ENCODE measurements at places on chromosomes 12 and 14.

DNA sequence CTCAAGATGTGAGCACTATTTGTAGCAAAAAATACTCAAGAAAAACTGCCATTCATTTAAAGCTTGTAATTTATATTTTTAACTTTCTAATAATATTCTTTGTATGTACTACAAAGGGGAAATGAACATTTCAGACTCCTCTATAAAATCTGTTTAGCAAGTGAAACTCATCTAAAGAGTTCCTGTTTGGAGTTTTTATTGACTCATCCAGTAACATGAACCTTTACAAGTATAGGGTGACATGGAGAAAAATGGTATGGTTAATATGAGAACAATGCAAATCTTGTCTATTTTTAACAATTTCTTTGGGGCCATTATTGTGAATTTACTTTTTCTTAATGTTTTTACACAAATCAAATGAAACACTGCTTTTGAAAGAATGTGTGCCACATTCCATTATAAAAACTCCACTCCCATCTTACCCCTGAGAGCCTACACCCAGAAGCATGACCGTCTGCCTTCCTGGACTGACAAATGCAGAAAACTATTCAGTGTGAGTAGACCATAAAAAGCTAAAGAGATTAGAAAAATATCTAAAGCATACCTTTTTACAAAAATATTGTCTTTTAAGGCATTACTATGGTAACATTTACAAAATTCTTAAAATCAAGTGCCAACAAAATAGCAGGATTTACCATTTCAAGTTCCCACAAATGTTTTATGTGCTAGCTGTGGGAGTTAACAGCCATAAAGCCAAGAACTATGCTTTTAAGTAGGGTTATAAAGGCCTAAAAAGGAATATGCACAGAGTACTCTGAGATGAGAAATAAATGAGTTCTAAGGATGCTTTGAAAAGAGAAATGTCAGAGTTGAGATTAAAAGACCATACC, 144.0 kb downstream of the ADAMTS20 start:
- no peak for DNase-seq

- no peak for DNase-seq
Observed at GRCh38 chr14:101780887-101781239, 19.4 kb downstream of the PPP2R5C start.

DNA sequence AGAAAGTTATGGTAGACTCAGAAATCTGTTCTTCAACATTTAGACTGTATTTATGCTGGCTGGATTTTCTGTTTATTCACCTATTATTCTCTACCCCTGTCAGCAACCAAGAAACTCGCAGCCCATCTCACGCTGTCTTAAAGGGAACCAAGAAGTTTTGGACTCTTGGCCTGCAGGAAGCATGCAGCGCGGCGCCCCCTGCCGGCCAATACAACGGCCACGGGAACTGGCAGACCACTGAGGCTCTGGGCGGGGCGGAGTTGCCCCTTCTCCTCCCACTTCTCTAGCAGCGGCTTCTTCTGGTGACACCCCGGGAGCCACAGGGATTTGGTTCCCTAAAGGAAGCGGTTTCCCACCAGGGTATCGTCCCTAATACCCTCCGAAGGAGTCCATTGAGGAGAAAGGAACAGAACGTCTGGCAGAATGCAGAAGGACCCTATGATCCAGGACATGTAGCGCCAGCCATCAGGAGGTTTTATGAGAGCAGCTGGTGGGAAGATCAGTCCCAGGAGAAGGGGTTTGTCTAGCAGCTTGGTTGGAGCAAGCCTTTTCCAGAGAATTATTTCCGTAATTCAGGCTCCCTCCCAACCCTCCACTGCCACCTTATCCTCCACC, 21.0 kb upstream of the RNASE2 start:
- peak; percentile 26 for DNase-seq

DNA sequence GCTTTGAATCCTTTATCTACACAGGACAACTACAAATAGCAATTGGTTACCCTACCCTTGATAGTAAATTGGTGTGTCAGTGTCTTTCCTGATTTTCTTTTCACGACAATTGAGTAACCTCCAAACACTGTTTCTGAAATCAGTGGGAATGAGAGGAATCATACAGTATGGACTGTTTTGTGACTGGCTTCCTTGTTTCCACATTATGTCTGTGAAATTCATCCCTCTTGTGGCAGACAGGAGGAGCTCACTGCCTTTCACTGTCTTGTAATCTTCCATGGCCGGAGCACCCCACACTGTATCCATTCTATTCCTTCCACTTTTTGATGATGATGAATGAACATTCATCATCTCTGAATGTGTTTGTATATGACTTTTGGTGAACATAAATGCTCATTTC, 164.0 kb upstream of the PZP start:
- DNase-seq: peak; percentile 31

DNA sequence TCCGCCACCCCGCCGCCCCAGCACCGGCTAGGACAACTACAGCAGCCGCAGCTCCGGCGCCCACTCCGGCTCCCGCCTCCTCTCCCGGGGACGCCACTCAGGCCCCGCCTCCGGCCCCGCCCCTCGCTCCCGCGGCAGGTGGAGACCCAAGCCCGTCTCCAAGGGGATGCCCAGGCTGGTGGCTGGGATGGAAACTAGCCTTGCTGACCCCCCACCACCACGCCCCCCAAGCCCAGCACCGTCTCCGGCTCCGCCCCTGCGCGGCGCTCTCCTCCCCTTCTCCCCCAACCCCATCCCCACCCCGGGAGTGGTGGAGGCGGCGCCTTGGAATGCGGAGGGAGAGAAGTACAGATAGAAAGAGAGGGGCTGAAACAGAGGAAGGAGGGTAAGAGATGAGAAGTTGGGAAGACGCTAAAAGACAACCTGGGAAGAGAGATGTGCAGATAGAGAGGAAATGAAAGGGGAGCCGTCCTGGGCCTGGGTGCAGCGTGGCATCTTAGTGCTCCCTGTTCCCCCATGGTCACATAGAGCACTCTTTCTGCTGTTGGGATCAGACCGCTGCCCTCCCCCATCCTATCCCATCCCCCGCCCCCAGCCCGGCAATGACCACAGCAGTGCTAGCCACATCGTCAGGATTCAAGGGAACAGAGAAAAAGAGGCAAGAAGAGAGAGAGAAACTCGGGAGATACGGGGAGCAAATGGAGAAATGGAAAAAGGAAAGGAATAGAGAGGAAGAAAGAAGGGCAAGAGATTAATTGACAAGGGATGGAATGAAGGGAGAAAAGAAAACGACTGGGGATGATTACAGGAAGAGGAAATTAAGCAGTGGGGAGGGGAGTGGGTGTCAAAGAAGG, at the start of gene ITGA7:
ITGA7 (minus strand) TSS at position 64 of the 854 bp plus-strand sequence. CDS start 222 bp downstream, outside the sequence.
- no peak for DNase-seq

DNA sequence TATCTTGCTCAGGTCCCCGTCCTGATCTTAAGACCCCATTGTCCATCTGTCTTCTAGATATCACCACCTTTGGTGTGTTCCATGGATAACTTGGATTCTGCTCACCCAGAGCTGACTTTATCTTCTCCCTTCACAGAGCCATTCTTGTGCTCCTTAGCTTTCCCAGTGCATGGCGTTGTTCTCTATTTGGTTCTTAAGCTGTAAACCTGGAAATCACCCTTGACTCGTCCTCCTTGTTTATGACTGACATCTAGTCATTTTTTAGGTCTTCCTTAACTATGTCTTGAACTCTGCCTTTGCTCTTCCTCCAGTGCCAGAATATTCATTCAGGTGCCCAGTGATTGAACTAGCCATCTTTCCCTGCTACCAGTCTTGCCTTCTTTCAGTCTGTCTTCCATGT, 11.7 kb downstream of the STK38L start:
- DNase-seq: no peak

- DNase-seq: no peak
Observed at GRCh38 chr14:64879635-64880220, at the start of gene SPTB. SPTB (minus strand) TSS chr14:64879907; CDS start chr14:64823094, 56,813 bp downstream.

- no peak for DNase-seq
Observed at GRCh38 chr14:26794731-26795130, 196.9 kb upstream of the NOVA1 start.

GRCh38 chr12:65602253-65602609, 222.1 kb upstream of the HMGA2 start:
- DNase-seq: no peak

Data from inflammatory macrophage (primary cell).